ENCODE measurements at places on chromosomes 5 and 9.
A peak's percentile ranks its signal among the peaks of the same experiment; 100 is the strongest.

DNA sequence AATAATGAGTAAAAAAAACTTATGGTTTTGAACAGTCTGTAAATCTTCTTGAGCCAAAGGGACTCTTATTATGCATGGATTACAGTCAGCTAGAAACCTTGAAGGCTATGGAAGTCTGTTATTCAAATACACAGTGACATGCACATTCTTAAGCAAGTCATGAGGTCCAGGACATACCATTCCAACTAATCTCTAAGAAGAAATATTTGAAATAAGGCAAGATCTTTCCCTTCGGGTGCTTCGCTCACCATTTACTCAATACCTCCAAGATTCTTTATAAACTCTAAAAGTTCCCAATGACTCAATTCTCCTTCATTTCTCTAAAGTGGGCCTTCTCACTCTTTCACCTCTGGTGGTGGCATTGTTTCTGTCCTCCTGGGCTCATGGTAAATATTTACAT, 811.0 kb downstream of the NR2F1-AS1 start:
- DNase-seq: no peak

DNA sequence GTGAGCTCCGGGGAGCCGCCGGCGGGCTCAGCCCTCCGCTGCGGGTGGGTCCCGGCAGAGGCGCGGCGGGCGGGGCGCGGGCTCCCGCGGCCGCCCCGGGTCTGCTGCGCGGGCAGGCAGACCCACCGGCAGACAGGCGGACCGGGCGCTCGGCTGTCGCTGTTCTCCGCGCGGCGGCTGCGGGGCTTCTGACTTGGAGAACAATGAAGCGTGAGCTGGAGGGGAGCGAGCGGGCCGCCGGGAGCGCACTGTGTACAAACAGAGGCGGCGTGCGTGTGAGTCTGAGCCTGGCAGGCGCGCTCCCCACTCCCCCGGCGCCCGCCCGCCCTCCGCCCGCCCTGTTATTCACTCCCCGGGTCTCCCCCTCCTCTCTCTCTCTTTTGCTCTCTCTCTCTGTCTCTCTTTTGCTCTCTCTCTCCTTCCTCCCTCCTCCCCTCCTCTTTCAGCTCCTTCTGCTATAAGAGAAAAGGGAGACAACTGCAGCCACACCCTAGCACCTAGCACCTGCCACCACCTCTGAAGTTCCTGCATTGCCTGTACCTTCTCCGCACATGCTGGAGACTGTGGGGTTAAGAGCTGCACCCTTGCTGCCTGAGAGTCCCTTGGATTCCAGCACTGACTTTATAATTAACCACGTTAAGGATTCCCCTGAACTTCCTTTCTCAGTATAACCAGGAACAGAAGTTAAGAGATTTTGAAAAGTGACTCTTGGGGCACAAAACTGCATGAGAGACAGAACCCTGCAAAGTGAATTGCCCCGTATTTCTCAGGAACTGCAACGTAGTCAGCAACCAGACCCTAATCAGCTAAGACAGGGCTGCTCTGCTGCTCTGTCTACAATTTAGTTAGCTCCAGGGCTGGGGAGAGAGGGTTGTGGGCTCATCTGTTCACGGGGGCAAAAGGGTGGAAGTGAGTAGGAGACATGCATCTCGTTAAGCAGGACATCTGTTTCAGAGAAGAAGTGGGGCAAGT, at the start of gene EDIL3:
Gene EDIL3 (minus strand): TSS at position 277 of the 972 bp plus-strand sequence. CDS start 506 bp downstream, outside the sequence.
- DNase-seq: no peak

DNA sequence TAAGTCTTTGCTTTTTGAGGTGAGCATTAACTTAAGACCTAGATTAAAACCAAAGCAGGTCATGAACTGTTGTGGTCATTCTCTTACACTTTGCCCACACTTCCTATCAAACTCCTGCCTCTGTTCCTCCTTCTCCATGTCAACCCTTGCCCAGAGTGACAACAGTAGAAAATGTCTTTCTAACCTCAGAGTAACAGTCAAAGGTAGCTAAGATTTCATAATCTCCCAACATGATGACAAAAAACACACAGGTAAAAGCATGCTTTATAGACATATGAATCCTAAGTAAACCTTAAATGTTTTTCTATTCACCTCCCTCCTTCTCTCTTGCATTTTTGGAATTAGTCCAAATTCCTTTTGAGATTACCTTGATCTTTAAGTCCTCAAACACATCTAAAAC, 422.3 kb downstream of the SPATA31D1 start:
- DNase-seq: no peak

GRCh38 chr5:175805256-175806011, 65.9 kb upstream of the CPLX2 start:
- DNase-seq: no peak

DNA sequence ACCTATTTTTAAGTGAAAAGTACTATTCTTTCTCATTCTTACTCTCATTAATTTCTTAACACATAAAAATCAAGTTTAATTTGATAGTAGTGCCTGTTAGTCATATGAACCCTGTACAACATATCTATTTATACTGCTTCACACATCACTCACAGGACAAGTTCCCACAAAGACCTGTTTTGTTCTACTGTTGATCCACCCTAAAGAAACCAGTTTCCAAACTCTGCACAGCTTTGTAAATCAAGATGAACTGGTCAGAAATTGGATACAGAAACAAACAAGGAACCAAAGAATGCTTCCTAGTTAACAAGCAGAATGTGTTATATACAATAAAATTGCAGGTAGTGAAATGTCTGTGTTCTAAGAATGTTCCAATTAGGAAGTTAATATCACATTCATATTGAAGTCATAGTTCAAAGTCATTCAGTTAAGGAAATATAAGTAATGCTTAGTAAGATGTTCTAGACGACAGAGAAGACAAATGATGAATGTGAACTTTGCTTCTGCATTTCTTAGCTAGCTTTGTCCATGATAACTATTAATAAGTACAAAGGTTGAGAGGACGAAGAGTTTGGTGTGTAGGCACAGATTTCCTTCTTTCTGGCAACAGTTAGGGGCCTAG, 33.4 kb downstream of the C9orf85 start:
- DNase-seq: no peak

GRCh38 chr5:143576711-143577484, 173.4 kb upstream of the NR3C1 start:
- DNase-seq: no peak

GRCh38 chr5:65791712-65792673, 70.0 kb downstream of the NLN start:
- no peak for DNase-seq

DNA sequence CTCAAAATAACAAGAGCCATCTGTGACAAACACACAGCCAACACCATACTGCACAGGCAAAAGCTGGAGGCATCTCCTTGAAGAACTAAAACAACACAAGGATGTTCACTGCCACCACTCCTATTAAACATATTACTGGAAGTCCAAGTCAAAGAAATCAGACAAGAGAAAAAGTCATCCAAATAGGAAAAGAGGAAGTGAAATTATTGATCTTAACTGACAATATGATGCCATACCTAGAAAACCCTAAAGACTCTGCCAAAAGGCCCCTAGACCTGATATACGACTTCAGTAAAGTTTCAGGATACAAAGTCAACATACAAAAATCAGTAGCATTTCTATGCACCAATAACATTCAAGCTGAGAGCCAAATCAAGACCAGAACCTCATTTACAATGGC, 30.0 kb upstream of the MACIR start:
- no peak for DNase-seq

DNA sequence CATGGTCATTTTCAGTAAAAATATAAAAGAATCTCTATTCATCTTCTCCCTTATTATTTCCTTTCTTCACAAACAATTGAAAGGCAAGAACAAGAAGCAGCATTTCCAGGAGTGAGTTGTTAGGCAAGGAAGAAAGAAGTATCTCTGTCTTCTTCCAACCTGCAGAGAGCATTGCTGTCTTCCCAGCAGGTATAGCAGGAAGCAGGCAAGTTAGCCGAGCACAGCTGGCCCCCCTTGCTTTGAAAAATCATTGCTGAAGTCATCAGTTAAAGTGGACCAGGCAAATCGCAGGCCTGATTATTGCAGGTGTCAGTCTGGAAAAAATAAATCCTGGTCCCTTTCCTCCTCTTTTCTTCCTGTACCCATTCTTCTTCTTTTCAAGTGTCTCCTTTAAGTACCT, 353.1 kb upstream of the BRINP1 start:
- no peak for DNase-seq

GRCh38 chr5:73317523-73317922, 131.1 kb downstream of the FOXD1 start:
- no peak for DNase-seq

DNA sequence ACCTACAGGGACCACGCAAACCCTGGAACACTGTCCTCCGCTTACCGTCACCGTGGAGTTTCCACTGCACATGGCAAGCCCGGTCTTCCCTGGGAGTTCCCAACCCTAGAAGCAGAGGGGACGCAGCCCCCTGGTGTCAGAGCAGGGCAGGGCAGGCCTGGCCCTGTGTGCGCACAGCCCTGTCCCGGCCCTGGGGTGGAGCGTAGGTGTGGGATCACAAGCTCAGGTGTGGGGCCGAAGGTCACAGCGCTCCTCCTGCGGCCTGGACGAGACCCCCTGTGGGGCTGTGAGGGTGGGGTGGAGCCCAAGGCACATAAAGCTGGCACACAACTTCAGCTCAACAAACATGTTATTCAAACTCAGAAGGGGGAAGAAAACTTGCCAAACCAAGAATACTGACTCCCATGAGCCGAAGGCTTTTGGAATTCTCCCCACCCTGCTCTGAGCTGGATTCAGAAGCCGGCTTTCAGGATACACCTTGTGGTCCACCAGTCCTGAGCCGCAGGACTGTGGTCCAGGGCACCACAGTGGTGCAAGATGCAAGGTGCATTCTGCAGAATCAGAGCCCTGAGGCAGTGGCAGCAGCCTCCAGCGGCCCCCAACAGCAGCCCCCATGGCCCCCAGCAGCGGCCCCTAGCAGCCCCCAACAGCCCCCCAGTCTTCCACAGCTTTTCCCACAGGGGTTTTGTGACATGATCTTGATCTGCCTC, 11.8 kb upstream of the EXOC3 start:
- peak; percentile 52 for DNase-seq

- no peak for DNase-seq
Observed at GRCh38 chr5:145245354-145245753, 589.8 kb downstream of the PRELID2 start.

DNA sequence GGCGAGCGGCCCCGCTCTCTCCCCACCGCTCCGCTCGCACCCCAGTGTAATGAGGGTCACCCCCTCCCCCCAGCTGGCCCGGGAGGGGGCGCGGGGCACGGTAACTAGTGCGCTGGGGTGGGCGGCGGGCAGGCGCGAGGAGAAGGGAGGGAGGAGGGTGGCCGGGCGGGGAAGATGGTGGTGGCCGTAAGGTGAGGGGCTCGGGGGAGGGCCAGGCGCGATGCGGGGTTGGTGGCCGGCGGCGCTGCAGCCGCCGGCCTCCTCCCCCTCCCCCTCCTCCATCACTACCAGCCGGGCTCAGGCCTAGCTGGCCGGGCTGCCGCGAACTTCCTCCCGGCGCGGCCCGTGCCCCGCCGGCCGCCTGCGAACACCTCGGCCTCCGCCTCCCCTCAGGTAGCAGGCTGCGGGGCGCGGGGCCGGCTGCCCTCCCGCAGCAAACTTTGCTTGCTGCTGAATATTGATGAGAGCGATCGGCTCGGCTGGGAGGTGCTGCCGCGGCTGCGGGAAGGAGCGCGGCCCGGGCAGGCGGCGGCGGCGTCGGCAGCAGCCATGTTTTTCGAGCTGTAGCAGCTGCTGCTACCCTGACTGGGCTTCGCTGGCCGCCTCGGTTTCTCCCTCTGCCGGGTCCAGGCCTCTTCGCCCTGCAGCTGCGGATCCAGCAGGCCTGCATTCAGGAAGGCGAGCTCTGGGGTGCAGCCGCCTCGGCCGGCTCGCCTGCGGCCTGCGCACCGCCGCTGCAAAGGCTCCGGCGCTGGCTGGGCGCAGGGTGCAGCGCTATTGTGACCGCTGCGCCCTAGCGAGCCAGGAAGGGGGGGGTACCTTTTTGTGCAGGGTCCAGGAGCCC, 502 bp downstream of the NSD1 start:
- DNase-seq: peak; percentile 53

DNA sequence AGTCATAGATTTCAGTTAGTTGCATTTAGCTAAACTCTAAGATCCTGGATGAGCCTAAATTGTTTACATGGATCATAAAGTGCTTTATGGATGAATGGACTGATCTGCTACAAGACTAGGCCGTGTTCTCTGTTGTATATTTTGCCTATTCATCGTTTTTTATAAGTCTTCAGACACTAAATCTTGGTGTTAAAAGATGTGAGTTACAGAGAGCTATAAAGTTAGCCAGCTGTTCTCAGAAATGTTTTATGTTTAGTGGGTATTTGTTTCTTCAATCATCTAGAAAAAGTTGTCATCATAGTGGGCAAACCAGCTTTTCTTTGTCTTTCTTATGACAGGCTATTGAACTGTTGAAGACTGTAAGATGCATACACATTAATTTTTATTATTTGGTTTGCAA, 585.8 kb upstream of the SEMA6A start:
- no peak for DNase-seq

GRCh38 chr5:88602584-88602983, 280.4 kb downstream of the MEF2C start:
- DNase-seq: peak; percentile 12

DNA sequence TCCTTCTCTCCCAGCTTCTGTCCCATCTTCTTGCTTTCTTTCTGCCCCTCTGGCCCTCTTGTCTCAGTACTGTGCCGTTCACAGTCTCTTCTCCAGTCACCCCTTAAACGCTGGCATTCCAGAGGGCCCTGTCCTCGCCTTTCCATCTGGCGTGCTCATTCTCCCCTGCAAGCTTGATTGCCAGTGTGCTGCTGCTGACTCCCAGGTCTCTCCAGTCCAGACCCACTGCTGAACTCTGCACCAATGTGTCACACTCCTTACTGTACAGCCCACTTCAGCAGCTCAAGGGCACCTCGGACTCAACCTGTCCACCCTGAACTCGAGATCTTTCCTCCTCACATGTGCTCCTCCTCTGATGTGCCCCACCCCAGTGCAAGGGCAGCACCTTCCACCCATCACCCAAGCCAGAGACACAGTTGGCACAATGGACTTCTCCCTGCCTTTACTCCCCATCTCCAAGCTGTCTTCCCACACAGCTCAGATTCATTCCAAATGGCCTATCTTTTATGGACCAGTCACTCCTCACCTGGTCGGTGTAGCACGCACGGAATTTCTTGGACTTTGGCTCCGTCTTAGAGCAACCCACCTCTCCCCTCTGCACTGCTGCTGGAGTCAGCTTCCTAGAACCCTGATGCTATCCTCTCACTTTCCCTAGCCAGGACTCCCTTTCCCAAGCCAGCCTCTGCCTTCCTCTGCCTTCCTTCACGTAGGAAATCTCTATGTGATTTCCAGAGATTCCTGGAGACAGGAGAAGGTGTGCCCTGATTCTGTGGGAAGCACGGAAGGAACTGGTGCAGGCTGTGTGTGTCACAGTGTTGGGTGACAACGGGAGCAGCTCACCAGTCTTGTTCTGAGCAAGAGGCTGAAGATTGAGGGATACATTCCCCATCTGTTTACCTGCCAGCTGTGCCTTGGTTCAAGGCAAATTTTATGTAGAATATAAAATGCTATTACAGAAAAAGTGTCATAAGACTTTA, 26.0 kb upstream of the SLC2A8 start:
- no peak for DNase-seq
